CD4-positive, alpha-beta T cell treated with Interleukin-15 for 1 hour (primary cell): ENCODE measurements at places on chromosomes 6 and 20.

- no peak for DNase-seq
These were observed 170.2 kb downstream of the SLC24A3 start for GRCh38 chr20:19382386-19383340.

- no peak for DNase-seq
These were observed 6.7 kb downstream of the SFT2D1 start for GRCh38 chr6:166335378-166336302.

- DNase-seq = no peak
These were observed 257.1 kb downstream of the ADGB start for GRCh38 chr6:146855889-146856288.

GRCh38 chr6:129490521-129491255 lies 219.3 kb downstream of the ARHGAP18 start:
- DNase-seq = peak; percentile 79

- no peak for DNase-seq
These were observed 61.2 kb downstream of the SRC start for GRCh38 chr20:37407019-37407566.

DNA sequence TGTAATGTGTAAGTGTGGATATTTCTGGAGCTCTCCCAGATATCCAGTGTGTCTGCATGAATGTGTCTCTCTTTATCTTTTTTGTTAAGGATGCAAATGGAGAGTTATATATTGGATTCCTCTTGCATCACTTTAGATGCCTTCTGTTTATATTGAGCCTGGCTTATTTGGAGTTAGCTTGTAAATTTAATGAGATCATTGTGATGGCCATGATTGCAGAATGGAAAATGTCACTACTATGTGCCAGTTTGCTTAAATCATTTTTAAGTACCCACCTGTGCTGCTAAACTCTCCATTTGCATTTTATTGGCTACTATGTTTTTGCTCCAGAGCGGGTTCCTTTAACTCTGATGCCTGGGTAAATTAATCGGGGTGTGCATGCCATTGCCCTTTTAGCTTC lies 334.8 kb downstream of the UTRN start:
- DNase-seq = no peak

DNA sequence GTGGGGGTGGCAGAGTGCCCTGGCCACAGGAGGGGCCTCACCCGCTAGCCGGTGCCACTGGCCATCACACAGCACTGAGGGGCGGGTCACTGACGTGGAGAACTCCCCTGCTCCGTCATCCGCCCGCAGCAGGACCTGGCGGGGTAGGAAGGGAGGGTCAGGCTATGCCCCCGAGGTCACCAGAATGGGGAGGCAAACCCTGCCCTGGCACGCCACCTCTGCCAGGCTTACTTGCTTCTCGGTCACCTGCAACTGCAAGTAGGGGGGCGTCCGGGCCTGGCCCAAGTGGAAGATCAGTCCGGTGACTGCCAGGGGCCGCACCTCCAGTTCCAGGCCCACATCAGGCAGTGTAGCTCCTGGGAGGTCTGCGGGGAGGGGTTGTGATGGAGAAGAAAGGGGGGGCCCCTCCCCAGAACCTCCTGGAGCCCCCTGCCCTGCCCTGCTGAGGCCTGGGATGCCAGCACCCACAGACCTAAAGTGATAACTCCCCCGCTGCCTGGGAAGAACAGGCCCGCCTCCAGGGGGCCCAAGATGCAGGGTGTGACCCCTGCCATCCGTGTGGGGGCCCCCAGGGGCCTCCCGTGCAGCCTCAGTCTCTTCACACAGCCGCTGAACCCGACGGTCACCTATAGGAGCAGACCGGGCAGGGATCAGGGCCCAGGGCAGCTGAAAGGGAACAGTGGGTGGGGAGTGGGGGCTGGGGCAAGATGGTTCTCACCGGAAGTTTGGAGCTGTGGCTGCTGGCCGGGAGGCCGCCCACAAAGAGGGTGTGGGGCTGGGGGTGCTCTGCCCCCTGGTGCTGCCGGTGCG lies 7.4 kb downstream of the ADRM1 start:
- DNase-seq = no peak

GRCh38 chr20:31693987-31694661 lies 28.5 kb downstream of the BCL2L1 start:
- no peak for DNase-seq

DNA sequence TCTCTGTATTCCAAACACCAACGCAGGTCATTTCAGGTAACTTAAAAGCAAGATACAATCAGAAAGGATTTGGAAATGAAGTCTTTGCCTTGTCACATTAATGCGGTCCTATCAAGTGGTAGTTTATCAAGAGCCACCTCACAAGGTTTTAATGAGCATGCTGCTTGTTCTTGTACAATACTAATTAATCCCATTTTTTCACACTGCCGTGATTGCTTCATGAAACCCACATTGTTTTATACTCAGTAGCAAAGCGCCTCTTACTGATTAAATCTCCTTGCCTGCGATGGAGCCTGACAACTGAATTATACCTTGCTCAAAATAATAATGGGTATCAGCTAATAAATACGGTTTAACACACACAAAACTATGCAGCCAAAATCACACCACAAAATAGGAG lies 234.1 kb upstream of the TSHZ2 start:
- DNase-seq = no peak

GRCh38 chr6:104449918-104450317 lies 409.8 kb downstream of the HACE1 start:
- no peak for DNase-seq

GRCh38 chr6:95352064-95352795 lies 225.1 kb upstream of the MANEA start:
- DNase-seq = no peak

DNA sequence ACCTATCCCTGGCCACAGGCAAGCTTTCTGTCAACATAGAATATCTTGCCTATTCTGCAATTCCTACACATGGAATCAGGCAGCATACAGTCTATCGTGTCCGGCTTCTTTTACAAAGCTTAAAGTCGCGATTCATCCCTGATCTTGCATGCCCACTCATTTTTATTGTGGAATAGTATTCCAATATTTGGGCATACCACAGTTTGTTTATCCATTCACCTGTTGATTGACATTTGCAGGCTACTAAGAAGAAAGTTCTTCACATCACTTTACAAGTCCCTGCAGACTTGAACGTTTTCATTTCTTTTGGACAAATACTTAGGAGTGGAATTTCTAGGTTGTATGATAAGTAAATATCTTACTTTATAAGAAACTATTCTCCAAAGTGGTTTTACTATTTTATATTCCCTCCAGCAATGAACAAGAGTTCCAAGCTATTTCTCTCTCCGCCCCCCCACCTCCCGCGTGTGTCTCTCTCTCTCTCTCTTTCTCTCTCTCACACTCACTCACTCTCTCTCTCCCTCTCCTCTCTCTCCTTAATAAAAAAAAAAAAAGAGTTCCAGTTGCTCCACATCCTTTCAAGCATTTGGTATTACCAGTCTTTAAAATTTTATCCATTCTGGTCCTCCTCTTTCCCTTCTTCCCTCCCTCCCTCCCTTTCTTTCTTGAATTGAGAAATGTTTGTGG lies 1.1 kb upstream of the PLCB1 start:
- no peak for DNase-seq

DNA sequence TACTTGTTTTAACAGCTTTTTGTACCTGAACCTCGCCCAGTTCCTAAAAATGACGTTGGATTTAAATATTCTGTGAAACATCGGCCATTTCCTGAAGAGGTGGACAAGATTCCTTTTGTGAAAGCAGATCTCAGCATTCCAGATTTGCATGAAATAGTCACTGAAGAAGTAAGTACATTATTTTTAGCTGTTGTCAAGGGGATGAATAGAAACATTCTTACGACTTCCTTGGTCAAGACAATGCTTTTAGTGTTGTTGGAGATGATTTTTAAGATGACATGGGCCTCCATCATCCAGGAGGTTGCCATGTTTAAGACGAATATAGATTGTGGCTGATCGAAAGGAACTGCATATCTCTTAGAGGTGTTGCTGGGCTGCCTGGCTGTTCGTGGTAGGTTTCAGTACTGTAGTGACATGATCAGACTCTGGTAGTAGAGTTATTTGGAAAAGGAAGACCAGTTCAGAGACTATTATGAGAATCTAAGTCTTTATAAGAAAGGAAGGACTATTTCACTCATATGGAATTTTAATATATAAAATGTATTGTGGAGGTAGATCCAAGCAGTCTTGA lies 29.9 kb upstream of the ADIG start:
- DNase-seq = no peak

- no peak for DNase-seq
These were observed 135.0 kb upstream of the CCDC28A start for GRCh38 chr6:138638604-138639003.

GRCh38 chr6:135073217-135073616 lies 18.6 kb upstream of the HBS1L start:
- DNase-seq = no peak

DNA sequence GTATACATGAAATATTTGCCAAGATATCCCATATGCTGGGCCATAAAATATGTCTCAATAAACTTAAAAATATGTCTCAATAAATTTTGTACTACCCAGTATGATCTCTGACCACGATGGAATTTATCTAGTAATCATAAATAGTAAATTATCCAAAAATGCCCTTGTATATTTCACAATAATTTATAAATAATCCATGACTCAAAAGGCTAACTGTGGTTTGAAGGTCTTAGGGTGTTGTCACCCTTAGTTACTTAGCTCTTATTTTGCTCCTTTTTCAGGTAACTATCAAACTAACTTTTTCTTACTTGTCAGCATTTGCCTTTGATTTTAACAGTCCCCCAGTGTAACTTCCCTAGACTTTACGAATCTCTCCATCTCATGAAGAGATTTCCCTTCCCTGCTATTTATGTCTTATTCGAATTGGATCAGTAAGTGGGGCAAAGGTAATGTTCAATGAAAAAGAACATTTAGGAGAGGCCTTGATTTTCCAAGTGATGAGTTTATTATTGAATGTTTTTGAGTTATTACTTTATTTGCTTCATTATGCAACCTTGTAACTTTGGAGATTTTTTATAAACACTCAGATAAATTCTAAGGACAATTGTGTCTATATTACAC lies 109.0 kb upstream of the THBS2 start:
- no peak for DNase-seq

GRCh38 chr6:139407718-139408222 lies 33.3 kb upstream of the CITED2 start:
- DNase-seq = no peak

- no peak for DNase-seq
These were observed 6.2 kb upstream of the SLC4A11 start for GRCh38 chr20:3245156-3245555.

GRCh38 chr6:56073315-56073714 lies 174.1 kb downstream of the COL21A1 start:
- DNase-seq = no peak

- DNase-seq = no peak
These were observed 211.9 kb downstream of the CDH26 start for GRCh38 chr20:60170116-60170515.

DNA sequence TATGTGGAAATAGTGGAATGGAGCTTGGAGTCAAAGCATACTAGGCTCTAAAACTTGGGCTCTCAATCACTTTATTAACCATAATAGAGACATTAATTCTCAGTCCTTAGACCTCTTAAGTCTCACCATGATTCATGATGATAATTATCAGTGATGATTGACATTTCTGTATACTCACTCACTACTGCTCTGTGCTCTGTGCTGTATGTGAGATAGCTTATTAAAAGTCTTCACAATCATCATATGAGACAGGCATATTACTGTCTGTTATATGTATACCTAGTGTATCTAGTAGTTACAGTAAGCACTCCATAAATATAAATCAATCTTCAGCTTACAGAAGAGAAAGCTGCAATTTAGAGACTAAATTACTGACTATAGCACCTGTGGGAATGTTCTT lies 236.0 kb upstream of the JAG1 start:
- no peak for DNase-seq

- DNase-seq = peak; percentile 60
These were observed 39.3 kb downstream of the PCNA start for GRCh38 chr20:5080384-5080877.

GRCh38 chr6:65627015-65627414 lies 80.0 kb downstream of the EYS start:
- no peak for DNase-seq

- no peak for DNase-seq
These were observed 431.0 kb downstream of the CDKAL1 start for GRCh38 chr6:20965276-20965675.

- no peak for DNase-seq
These were observed 125.7 kb downstream of the TTLL2 start for GRCh38 chr6:167450626-167451025.

GRCh38 chr6:18436341-18436740 lies 49.2 kb downstream of the RNF144B start:
- DNase-seq = no peak

GRCh38 chr6:163709693-163710092 lies 295.2 kb downstream of the QKI start:
- no peak for DNase-seq

DNA sequence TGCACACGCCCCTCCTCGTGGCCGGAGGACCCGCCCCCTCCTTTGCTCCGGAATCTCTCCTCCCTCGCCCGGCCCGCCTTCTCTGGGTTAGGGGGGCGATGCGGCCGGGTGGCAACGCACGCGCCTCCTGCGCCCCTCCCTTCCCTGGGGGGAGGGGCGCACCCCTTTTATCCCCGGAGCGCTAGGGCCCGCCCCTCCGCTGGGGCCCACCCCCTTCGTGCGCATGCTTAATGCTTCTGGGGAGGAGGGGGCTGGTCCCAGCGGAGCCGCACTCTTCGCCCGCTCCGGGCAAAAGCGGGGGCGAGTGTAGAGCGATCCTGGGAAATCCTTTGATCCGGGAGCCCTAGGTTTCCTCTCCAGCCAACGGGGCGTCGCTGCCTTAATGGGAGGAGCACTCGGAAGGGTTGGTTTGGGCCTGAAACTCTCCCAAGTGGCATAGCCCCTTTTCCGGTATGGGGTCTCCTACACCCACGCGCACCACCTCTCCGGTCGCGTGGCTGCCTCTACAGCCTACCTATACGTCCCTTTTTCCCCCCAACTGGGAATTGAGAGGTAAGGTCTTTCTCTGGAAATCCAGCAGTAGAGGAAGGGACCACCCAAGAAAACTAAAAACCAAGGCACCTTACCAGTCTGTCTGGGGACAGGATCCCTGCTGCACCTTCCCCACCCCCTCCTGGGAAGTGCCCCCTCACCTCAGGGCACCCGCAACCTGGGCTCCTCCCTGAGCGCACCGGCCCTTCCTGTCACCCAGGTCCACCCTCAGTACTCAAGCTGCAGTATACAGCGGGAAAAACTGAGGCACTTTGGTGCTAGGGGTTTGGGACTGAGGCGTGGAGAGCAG lies 2.1 kb downstream of the SOX12 start:
- peak; percentile 82 for DNase-seq

- DNase-seq = no peak
These were observed 37.4 kb downstream of the GCNT2 start for GRCh38 chr6:10558565-10558964.

GRCh38 chr6:33248643-33248931 lies 23.1 kb downstream of the VPS52 start:
- DNase-seq = peak; percentile 26

- no peak for DNase-seq
These were observed 456.4 kb downstream of the COL12A1 start for GRCh38 chr6:74749211-74750147.
